ENCODE measurements at places on chromosomes 3 and 15.

DNA sequence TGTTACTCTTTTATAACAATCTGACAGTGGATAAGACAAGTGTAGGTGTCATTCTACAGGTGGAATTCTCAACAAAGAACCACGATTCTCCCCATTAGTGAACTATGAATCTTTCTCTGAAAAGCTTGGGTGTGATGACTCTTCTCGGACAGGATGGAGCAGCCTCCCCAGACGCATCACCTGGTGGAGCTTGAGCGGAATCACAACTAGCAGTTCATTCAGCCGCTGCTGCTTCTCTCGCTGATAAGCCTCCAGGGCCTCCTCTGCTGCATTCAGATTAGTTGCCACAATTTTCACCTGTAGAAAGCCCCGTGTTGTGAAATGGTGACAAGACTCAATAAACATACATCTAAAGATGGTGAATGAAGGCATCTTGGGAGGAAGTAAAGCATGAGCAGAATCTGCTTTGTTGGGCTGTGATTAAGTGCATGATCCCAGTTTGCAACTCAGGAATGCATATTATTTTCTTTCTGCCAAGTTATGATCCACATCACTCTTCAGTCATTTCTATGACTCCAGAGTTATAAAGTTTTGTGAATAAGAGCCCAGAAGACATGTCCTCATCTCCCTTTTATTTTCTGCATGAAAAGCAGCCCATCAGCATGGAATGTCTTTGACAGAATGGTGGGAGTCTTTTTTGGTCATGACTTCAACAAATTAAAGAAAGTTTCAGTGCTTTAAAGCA lies 93.6 kb downstream of the BOC start:
- no peak for DNase-seq

DNA sequence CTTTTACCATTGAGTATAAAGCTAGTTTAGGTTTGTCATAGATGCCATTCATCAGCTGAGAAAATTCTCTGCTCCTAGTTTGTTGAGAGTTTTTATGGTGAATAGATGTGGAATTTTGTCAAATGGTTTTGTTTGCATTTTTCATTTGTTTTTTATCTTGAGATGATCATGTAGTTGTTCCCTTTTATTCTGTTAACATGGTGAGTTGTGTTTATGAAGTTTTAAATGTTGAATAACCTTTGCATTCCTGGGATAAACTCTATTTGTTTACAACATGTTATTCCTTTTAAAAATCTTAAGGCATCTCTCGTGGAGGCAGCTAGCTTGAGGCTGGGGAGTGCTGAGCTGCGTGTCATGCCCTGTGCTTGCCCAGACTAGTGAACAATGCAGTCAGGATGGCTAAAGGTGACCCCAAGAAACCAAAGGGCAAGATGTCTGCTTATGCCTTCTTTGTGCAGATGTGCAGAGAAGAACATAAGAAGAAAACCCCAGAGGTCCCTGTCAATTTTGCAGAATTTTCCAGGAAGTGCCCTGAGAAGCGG lies 48.5 kb downstream of the ANAPC13 start:
- DNase-seq, result no peak

DNA sequence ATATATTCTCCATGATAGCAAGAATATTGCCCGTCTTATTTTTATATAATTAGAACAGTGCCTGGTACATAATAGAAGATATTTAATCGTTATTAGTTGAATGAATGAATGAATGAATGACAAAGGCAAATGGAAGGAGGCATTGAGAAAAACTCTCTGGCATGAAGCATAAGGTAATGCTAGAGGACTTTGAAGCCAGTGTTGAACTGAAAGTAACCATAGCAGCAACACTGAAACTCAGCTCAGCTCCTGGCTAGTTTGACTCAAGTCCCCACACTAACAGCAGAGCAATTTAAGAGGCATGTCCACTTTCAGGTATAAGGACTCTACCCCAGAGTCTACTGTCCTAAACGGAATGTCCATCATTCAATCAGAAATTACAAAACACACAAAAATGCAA lies 227.0 kb downstream of the CPNE4 start:
- no peak for DNase-seq

- peak; percentile 62 for DNase-seq
Observed at GRCh38 chr3:130386604-130387263, 41.3 kb downstream of the COL6A5 start.
